ENCODE measurements at places on chromosomes 2 and 18.

GRCh38 chr2:119749477-119750012 lies 10.2 kb upstream of the PTPN4 start:
- no peak for DNase-seq

DNA sequence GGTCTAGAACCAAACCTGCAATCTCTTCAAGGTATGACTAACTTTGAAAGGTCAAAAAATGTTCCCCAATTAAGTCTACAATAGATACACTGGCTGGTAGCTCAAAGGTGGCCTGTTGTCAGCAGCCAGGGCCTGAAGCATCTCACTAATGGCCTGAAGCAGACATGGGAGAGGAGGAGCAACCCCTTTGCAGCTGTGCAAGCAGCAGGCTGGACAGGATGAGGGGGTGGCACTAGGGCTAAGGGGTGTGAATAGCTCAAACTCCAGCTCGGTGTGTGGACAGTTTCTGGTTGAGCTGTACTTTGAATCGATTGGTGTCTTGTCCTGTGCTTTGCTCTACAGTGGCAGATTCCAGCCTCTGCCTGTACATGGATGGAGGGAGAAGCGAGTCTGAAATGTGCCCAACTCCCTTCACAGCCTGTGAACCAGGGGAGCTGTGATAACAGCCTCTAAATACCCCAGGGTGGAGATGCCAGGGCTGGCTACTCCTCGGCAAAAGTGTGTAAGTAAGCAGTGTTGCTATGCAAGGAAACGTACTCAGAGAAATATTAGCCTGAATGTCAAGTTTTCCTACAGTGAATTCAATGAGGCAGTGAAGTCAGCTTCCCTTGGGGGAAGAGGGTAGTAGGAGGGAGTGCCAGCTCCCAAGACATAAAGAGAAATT lies 34.7 kb upstream of the DTNB start:
- no peak for DNase-seq

DNA sequence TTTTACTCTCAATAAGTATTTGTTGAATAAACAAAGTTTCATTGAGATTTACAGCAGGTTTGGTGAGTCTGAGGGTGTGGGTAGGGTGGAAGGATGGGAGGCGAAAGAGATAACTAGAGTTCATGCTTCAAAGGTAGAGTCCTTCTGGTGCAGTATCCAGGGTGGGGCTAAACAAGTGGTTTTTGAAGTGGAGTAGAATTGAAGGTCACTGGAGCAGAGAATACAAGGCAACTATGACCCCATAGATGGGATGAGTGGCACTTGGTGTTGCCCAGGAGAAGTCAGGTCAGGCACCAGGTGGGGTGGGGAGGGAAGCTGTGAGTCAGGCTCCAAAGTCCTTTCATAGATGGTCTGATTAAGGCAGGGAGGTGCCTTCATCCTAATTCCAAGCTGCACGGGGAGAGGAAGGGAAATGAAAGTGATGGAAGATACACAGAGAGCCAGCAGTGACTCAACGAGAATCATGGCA lies 6.6 kb upstream of the CAB39 start:
- no peak for DNase-seq

DNA sequence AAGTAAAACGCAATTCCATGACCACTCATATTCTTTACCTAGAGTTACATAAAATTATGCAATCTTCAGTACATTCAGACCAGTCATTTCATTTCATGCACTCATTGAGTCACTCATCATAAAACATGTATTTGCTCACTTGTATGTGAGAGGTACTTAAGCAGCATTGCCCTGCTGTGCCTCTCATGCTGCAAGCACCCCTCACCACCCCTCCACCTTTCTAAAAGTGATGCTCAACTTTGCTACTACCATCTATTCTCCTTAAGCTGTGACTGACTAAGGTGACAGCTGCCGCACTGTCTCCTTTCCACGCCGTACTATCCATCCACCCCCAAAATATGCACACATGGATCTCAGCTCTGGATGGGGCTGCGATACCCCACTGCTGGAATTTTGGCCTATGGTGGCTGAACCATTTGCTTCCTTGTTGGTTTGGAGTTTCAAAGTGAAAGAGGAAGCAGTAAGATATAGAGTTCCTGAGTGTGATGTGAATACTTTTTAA lies 7.2 kb downstream of the ARHGAP25 start:
- no peak for DNase-seq

DNA sequence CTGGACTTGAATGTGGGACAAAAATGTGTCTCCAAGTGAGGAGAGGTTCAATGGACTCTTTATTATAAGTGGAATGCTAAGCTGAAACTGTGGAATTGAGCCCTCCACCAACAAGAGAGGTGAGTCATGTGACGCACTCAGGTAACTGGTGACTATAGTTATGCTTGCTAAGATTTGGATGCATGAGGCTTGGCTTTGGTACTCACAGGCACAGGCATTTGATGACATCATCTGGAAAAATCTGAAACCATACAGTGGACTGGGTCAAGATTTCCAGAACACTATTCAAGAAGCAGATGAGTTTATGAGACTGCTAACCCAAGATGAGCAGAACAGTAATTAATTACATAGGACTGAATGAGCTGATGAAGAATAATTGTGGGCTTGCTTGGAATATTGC lies 15.7 kb upstream of the SULT1C3 start:
- no peak for DNase-seq

DNA sequence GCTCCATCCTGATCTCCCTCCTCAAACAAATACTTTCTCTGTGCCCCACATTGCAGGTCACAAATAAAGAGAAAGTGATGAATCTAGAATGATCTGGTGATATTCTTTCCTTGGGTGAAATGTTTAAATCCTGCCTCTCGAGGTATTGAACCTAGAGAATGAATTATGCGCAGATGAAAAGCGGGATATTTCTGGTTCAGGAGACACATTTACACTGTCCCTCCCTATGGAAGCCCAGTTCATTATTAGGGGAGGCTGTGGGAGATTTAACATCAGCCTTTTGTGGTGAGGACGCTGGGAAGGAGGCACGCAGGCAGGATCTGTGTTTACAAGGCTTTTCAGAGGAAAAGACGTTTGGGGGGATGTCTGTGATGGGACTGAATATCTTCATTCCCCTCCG lies 20.6 kb downstream of the MAPRE2 start:
- DNase-seq: no peak

GRCh38 chr18:12254820-12255511 lies 805 bp downstream of the CIDEA start:
- no peak for DNase-seq
